Small intestine (tissue), 16 donors: ENCODE measurements at places on chromosomes 6 and 20.

DNA sequence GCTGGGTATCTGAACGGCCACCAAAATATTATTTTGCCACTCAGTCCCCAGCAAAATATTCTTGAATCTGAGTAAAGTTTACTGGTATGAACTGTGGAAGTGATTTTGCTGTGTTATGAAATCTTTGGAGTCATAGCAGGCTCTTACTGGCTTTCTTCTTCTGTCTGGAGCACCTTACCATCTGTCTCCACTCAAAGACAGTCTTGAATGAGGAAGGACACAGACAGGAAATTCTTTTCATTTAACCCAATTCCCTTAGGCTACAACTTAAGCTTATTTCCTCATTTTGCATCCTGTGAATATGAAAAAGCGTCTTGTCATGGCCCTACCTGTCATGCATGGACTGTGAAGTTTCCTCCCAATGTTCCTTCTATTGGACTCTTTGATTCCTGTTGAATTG is 24.7 kb downstream of the FNDC1 start:
- no peak for DNase-seq

DNA sequence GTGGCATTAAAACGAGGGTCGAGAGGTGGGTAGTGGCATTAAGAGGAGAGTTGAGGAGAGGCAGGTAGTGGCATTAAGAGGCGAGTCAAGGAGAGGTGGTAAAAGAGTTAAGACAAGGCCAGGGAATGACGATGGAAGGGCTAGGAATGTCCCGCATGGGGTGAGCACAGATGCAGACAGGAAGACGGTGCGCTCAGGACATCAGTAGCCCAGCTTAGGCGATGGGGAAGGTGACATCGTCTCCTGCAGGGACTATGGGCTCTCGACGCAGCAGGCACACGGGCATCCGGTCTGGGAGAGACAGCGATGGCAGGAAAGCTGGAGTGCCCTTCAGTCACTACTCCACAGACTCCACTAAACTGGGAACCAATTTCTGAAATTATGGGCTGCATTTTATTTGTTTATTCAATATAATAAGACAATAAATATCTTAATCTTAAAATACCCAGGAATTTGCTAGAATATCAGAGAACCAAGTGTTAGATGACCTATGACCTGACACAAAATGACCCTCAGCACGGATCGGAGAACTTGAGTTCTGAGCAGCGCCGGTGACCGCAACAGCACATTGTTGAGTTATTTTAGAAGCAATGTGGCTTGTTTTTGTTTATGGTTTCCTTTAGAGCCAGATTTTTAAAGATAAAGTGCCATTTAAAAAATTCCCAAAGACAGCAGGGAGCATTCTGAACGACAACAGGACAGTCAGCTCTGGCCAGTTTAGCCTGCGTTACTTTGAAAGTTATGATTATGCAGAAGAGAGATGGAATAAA is 177.7 kb downstream of the SMOC2 start:
- no peak for DNase-seq

DNA sequence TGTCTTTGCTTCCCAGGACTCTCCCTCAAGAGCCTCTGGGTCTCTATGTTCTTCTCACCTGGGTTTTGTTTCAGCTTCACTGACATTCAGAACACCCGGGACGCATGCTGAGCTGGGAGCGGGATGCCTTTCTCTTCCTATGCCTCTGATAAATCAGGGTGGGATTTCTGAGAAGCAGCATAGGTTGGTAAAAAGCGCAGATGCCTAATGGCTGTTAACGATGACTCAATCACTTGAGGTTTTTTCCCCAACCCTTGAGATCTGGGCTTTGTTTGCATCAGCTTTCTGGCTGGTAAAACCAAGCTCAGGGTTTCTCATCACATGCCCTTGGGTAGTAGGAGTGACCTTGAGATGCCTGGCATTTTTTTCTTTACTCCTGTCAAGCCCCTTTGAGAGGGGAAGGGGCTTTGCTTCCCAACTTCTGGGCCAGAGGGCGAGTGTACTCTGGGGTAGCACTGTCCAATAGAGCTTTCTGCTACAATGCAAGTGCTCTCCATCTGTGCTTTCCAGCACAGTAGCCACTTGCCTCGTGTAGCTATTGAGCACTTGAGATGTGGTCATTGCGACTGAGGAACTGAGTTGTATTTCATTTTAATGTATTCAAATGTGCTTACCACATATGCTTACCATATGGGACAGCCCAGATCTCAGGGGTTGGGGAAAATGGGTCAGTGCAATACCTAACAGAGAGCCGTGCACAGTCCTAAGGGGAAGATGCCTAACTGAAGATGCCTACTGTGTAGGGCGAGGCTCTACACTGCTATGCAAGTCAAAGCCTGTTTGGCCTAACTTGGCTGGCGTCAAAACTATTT is 69.1 kb downstream of the PPP1R14C start:
- no peak for DNase-seq

GRCh38 chr6:82419132-82419581 is 55.5 kb downstream of the TPBG start:
- no peak for DNase-seq

DNA sequence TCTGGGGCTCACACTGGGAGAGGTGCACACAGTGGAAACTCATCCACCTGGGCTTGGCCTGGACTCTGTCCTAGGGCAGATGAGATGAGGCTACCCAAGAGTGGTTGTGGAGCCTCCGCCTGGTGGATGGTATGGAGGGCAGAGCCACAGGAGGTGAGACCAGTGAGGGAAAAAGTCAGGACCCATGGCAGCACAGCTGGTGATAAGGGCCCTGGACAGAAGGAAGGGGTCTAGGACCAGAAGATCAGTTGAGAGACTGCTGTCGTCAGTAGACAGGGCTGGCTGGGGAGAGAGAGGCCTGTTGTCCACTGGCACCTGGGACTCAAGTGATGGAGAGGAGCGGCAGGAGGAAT is 29.8 kb downstream of the PLCG1 start:
- no peak for DNase-seq

DNA sequence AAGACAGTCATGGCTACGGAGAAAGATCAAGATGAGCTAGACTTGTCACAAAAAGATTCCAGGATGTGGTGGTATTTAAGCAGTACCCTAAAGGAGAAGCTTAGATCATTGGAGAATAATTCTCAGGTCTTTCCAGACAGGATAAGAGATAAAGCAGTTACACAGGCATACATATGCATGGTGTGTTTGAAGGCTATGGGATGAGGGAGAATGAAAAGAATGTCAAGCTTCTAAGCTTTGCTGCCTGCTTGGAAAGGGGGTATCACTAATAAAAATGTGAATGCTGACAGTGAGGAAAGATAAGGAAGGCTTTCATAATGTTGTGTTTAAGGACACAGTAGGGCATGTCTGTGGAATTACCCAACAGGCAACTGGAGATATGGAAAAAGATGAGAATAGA is 28.1 kb downstream of the RWDD2A start:
- DNase-seq, result no peak

DNA sequence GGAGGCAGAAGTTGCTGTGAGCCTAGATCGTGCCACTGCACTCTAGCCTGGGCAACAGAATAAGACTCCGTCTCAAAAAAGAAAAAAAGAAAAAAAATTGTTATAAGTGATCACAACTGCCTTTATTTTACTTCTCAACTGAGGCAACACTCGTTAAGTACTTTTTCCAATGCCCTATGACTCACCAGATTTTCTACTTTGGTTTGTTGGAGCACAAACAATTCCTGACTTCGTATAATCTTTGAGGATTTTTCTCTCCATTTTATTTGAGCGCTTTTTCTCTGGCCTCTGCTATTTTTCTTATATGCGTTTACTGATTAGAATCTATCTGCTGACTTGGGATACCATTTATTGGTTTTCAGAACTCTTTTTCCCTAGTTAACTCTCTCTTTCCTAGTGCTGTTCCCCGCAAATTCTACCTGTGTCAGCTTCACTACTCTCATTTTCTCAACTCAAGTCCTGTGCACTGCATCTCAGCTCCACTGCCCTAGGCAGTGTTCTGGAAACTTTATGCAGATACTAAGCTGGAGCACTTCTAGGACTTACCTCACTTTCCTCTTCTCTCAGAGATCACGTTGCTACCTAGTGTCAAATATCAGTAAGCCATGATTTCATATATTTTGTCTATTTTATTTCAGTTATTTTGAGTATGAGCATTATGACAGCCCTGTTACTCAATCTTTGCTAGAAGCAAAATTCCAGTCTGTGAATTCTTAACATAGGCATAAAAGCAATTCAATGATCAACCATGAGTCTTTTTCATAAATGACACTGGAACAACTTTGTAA is 1120.1 kb upstream of the CITED2 start:
- no peak for DNase-seq

GRCh38 chr20:51365670-51366069 is 176.8 kb downstream of the NFATC2 start:
- DNase-seq, result no peak

DNA sequence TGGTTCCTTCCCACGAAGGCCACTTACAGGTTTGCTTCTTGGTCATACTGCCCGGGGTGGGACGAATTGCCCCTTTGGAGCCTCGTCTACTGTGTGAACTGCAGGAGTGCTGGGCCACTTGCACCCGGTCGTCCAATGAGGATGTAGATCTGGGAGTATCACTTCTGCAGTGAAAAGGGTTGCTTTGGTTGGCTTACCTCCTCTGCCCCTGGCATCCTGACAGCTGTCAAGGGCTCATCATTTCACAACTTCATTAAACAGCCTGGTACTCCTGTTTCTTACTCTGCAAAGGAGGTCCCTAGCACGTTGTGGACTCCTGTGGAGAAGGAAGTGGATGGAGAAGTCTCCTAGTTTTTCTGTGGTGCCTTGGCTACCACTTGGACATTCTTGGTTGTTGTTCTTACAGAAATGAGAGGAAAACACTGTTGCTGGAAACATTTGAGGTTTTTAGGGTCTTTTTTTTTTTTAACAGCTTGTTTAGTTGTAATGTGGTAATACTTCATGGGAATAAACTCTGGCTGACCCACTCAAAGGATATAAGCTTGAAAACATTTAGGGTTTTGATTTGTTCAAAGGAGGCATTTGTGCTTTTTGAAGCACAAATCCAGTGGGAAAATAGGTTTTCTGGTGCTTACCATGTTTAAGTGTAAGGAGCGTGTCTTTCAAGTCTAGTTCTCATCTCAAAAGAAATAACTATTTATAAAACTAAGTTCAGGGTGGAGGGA is 60.7 kb downstream of the AKAP12 start:
- DNase-seq, result no peak

GRCh38 chr6:122472022-122472340 is 374 bp upstream of the SERINC1 start:
- no peak for DNase-seq

DNA sequence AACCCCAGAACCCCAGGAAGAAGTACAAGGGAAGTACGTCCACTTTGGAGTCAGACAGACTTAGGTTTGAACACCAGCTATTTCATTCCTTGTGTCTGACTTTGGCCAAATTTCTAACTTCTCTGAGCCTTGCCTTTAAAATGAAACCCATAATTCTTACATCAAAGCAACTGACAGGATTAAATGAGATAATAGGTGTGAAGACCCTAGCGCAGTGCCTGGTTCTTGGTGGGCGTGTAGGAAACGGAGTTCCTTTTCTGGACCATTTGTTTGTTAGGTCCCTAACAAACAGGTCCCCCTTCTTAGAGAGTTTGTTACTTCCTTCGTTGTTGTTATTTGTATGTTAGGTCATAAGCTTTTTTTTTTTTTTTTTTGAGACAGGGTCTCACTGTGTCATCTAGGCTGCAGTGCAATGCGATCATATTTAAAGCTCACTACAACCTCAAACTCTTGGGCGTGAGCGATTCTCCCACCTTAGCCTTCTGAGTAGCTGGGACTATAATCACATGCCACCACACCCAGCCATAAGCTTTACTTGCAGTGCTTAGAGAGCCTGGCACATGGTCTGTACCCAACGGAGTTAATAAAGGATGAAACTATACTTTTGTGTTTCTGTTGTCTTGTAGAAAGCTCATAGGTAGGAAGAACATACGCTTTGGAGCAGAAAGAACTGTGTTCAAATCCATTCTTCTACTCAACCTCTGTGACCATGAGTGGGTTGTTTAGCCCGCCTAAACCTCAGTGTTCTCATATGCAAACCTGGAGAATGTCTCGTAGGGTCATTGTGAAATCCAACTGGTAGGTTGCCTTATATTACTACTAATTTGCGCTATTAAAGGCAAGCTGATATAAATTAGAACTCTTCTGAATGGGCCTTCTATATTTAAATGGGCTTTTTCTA is 21.8 kb upstream of the MROH8 start:
- DNase-seq, result no peak

DNA sequence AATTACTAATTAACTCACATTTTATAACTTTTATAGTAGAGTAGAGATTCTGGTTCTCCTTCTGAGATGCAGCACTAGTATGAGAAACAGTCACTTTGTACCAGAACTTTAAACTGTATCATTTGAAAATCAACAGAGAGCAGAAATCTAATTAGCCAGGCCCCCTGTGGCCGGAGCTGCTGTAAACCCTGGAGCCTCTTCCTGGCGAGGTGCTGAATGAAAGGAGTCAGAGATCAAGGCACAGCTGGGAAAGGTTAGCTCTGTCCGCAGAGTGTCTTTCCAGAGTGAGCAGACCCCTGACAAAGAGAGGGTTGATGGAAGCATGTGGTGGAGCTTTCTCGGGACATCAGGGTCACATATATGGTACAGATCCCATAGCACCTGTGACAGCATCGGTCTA is 703.8 kb downstream of the RFPL4B start:
- no peak for DNase-seq

- no peak for DNase-seq
Observed at GRCh38 chr20:51622004-51622874, 79.7 kb upstream of the NFATC2 start.

DNA sequence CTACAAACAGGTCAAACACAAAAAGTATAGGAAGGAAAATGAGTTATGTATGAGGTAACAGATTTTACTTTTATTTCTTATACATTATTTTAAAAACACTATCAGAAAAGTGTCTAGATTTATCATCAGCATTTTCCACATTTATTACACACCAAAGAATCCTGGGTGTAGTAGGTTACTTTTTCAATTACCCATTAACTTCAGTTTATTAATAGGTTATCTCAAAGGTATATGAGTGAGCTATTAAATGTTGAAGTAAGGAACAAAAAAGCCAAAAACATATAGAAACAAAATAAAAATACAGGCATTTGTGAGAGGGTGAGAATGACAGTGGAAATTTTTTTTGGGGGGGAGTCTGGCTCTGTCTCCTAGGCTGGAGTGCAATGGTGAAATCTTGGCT is 150.5 kb downstream of the SIM1 start:
- DNase-seq, result no peak

DNA sequence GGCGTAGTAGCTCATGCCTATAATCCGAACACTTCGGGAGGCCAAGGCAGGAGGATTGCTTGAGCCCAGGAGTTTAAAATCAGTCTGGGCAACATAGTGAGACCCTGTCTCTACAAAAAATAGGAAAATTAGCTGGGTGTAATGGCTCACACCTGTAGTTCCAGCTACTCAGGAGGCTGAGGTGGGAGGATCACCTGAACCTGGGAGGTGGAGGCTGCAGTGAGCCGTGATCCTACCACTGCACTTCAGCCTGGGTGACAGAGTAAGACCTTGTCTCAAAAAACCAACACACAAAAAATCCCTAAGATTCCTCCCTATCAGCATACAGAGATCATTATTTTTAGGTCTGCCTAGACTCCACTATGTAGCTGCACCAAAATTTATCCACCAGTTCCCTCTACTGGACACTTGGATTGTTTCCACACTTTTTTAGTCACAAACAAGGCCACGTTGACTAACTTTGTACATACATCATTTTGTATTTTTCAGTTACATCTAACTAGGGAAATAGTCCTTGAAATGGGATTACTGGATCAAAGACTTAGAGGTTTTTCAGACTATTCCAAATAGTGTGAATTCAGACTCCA is 3.6 kb upstream of the PHF1 start:
- no peak for DNase-seq

- DNase-seq, result no peak
Observed at GRCh38 chr20:23614163-23614562, 8.4 kb upstream of the CST9 start.

GRCh38 chr20:40427026-40427425 is 262.0 kb downstream of the MAFB start:
- no peak for DNase-seq
